ENCODE measurements at places on chromosomes 11 and 22.

DNA sequence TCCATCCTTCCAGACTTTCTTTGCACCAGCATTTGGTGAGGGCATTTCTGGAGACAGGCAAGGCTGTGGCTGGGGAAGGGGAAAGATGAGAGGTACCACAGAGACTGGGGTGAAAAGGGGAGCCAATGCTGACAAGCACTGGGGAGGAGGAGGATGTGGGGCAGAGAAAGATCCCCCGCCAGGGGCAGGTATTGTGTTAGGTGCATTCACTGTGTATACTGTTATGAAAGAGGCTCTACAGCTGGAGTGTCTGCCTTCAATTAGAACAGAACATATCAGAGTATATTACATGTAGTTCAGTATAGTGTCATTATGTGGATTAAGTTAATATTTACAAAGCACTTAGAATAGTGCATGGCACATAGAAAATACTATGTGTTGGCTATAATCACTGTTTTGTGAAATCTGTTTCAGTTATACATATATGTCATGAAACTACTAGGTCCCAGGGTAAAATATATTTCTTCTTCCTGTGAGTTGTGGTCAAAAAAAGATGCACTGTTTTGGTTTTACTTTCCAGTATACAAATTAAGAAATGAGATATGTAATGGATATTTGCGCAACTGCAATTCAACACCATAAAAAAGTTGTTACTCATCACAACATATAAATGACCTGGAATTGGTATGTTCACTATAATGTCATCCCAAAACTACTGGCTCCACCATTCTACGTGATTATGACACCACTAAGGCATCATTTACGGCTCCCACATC, 8.4 kb downstream of the MSANTD2 start:
- DNase-seq: no peak

GRCh38 chr22:21736084-21736642, 569 bp upstream of the YPEL1 start:
- DNase-seq: no peak

DNA sequence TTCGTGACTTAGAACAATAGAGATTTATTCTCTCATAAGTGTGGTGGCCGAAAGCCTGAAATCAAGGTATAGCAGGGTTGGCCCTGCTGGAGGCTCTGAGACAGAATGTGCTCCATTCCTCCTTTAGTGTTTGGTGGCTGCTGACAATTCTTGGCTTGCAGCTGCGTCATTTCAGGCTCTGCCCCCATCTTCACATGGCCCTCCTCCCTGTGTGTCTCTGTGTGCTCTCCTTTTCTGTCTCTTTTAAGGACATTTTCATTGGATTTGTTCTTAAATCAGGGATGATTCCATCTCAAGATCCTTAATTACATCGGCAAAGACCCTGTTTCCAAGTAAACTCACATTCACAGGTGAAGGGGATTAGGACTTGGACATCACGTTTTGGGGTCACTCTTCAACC, 10.2 kb upstream of the APOL6 start:
- DNase-seq: no peak

- peak; percentile 23 for DNase-seq
These were observed 36.6 kb upstream of the PCF11 start for GRCh38 chr11:83120327-83120726.

DNA sequence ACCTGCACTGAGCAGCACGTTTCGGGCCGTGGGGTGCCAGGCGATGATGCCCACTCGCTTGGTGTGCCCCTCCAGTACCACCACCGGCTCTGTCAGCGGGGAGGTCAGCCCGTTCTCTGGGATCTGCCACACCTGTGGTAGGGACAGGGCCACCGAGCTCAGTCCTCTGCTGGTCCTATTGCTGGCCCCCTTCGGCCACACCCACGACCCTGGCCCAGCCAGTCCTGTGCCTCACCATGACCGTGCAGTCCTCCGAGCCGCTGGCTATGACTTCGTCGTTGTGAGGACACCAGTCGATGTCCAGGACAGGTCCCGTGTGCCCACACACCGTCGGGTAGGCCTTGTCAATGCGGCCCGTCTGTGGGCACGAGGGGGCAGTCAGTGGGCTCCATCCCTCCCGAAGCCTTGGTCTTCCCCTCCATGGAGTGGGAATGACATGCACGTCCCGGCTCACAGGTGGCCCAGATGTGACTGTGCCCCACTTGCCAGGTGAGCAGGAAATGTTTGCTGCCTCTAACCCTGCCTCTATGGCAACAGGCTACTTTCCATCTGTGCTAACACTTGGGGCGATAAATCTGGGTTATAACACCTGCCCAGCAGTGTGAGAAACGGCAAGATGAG, 1.4 kb downstream of the CORO1B start:
- no peak for DNase-seq

DNA sequence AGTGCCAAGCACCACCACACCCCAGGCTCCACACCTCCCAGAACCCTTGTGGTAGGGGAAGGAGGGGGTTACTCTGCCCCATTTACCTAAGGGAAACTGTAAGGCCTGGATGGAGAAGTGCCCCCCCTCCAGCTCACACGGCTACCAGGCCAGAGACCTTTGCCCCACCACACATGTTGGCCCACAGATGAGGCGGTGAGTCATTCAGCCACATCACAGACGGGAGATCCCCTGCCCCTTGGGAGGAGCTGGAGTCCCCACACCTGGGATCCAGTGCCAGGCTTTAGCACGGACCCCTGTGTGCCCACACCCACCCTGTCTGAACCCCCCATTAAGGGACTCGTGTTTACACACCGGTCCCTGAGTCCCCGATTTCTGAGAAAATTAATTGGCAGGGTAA, 24.9 kb downstream of the CDKN1C start:
- no peak for DNase-seq

- no peak for DNase-seq
These were observed 4.8 kb upstream of the HBD start for GRCh38 chr11:5239046-5239445.

DNA sequence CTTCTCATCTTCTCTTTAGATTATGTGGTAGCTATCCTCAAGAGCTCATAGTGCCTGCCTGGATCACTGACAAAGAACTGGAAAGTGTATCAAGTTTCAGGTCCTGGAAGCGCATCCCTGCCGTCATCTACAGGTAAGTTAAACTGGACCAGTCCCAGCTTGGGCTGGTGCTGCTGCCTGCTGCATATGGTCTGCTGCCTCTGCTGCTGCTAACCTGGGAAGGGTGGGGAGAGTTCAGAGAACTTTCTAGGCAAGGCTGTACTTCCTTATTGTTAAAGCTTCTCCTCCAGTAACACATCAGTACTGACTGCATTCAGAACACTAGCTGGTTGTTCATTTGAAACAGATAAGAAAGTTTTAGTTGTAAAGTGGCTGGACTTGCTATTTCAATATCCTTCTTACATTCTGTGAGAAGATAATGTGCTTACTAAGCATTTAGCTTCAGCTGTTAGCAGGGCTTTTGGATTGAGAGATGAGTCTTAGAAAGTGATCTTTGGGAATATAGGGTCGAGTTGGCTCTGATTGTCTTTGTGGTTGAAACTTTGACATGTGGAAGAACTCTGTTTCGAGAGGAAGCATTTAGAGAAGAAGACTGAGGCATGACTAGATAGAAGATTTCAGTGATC, 77.3 kb upstream of the HORMAD2 start:
- DNase-seq: no peak

GRCh38 chr11:10352921-10353550, 48.2 kb downstream of the ADM start:
- DNase-seq: no peak

DNA sequence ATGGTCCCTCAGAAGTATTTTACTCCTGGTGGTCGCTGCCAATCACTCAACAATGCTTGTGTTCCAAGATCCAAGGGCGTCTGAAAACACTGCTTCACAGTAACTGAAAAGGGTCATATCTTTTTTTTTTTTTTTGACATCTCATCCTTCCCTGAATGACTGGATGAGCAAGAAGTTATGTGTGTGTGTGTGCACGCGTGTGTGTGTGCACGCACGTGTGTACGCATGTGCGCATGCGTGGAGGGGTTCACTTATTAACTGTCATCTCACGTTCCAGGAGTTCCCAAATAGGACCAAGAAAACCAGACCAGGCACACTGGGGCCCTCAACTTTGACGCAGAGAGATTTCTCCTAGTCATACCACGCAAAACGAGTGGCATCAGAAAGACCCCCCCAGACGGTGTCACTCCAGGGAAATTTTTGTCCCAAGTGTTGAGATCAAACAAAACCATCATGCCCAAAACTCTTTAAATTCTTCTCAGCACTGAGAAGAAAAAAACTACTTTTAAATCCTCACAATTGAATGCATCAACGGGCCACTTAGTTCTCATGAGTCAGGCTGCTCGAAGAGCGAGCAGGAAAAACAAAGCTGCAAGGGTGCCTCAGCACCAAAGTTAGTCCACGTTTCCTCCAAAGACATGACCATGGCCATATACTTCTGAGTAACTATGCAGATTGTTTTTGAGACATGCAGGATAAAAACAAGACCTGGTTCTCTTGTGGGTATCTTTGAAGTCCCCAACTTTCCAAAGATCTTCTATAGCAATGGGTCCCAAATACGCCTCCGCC, 12.9 kb downstream of the MN1 start:
- DNase-seq: no peak

DNA sequence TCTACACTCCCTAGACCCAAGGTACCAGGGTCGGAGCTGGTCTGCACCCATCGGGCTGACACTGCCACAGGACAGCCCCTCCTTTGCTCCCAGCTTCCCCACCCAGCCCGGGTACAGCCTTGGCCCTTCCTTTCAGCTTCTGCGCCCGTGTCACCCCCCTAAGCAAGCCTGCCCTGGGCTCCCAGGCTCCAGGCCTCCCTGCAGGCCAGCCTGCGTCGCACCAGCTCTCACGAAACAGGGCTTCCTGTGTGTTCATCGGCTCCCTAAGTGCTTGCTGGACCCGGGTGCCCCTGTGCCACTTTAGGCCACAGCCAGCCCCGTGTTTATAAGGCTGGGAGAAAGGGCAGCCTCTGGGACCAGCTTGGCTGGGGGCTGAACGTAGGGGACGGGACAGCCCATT, 21.1 kb downstream of the FLRT1 start:
- no peak for DNase-seq

GRCh38 chr22:20457506-20458240, 20.0 kb upstream of the SCARF2 start:
- DNase-seq: no peak

- DNase-seq: no peak
These were observed 167.3 kb upstream of the PGR start for GRCh38 chr11:101296896-101297295.

DNA sequence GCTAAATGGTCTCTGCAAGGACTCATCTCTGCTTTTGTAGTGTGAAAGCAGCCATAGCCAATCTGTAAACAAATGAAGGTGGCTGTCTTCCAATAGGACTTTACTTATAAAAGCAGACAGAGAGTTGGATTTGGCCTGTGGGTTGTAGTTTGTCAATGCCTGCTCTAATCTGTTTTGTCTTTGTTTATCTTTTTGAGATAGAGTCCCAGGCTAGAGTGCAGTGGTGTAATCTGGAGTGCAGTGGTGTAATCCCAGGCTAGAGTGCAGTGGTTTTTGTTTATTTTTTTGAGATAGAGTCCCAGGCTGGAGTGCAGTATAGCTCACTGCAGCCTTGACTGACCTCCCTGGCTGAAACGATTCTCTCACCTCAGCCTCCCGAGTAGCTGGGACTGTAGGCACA, 8.6 kb downstream of the PPP6R3 start:
- no peak for DNase-seq

GRCh38 chr11:84130646-84131427, 844.7 kb upstream of the CCDC90B start:
- no peak for DNase-seq

GRCh38 chr22:40243891-40244290, 66.2 kb downstream of the TNRC6B start:
- no peak for DNase-seq

DNA sequence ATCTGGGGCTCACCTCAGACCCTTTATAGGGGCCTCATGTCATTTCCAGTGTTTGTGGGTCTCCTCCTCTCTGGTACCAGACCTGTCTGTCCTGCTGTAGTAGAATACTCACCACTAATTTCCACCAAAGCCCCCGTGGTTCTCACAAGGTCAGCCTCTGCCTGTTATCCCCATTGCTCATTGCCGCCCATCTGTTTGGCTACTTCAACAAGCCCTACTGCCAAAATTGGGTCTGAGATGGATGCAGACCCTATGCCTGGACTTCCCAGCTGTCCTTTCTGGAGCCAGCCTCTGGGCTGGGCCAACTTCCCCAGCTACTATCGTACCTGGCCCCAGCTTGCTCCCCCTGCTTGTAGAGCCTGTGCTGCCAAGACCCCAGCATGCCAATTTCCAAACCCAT, 152.1 kb upstream of the ISX start:
- DNase-seq: no peak

DNA sequence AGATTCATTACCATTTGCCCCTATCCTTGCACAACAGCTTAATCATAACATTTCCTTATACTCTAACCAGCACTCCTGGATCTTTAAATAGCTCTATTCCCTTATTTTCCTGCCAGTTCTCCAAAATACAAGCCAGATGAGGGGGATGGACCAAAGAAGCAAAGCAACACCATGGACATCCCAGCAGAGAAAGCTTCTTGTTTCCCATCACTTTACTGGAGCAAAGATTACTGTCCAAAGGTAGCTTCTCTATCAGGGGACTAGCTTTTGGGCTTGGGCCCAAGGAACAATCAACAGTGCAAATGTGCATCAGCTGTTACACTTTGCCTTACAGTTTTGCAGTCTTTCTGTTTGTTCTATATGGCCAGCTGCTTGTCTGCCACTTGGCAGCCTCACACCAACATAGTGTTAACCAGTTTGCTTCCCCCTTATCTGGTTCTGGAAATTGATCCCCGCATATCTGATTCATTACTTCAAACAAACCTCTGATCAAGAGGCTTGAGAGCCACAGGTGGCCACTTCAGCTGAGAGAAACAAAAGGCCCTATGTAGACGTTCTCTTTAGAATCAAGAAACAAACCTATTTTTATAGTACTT, 814.3 kb downstream of the METTL15 start:
- DNase-seq: no peak

DNA sequence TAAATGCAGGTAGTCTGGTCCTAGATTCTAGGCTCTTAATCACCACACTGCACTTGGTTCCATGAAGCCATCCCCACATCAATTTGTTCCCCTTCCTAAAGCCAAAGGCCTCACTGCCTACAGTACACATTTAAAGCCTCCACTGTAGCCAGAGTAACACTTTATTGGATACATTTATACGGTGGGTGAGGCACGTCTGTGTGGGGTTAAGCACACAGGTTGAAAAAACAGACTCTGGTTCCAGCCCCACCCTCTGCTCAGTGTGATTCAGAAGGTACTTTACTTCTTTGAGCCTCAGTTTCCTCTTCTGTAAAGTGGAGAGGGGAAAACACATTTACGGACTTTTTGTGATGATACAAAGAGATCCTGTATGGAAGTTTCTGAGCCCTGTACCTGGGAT, 22.5 kb downstream of the DSCAML1 start:
- DNase-seq: no peak

All from GM04503 (cell line).